ENCODE measurements at places on chromosomes 7 and 10. TPM values are rescaled to one million over a fixed set of nuclear protein-coding genes. Genes with fewer than 3 reads are reported as not detected.

GRCh38 chr7:3312583-3312982 lies 11.5 kb downstream of the SDK1 start:
- DNase-seq = no peak
- no peak overlapping the region for H3K27ac ChIP-seq
- peaks cover 25% of the 10 kb centered on the region for H3K27me3 ChIP-seq
- H3K4me3 ChIP-seq = no peak overlapping the region

DNA sequence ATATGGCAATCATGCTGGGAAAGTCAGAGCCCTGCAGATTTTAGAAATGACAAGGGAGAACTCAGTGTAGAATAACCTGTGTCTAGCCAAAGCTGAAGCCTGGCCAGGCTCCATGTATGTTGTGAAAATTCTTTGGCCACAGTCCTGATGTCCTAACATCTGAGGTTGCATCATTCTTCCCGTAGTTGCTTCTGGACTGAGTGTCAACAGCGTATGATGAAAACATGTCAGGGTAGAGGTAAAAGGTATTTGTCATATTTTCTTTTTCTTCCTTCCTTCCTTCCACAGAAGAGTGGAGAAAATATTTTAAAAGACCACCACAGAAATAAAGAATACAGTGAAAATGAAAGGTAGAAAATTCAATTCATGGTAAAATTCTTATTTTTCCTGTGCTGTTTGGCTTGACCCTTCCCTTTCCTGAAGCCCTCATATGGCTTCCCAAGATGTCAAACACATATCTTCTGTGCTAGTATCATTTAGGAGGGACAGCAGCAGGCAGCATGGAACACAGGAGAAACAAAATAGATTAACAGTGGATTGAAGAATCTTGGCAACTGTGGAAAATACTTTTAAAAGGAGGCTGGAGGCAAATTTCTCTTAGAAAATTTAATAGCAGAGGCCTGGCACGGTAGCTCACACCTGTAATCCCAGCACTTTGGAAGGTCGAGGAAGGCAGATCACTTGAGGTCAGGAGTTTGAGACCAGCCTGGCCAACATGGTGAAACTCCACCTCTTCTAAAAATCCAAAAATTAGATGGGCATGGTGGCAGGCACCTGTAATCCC lies 18.9 kb upstream of the NRBF2 start:
- H3K27me3 ChIP-seq = no peaks in the 10 kb centered on the region
- no peak overlapping the region for H3K4me3 ChIP-seq
- DNase-seq = no peak
- H3K36me3 ChIP-seq = no peaks in the 10 kb centered on the region
- no peak overlapping the region for H3K27ac ChIP-seq

DNA sequence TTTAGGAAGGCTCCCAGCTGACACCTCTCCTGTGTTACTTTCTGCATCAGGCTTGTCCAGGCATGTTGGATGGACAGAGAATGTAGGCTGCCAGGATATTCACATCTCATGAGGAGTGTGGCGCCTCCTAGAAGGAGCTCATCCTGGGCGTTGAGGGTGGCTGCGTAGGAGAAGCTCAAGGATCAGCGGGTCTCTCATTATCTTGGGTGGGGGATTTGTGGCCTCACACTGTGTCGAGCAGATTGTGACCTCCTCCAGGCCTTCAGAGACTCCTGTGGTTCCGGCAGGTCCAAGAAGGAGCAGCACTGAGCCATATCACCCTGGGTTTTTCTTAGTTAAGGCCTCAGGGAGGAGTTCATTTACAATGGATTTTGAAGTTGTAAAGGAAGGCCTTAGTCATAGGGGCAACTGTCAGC lies 8.7 kb upstream of the COBL start:
- H3K4me3 ChIP-seq = no peak overlapping the region
- H3K27me3 ChIP-seq = no peaks in the 10 kb centered on the region
- no peak overlapping the region for H3K27ac ChIP-seq
- no peaks in the 10 kb centered on the region for H3K36me3 ChIP-seq
- no peak for DNase-seq
- no peaks in the 10 kb centered on the region for H3K4me1 ChIP-seq

DNA sequence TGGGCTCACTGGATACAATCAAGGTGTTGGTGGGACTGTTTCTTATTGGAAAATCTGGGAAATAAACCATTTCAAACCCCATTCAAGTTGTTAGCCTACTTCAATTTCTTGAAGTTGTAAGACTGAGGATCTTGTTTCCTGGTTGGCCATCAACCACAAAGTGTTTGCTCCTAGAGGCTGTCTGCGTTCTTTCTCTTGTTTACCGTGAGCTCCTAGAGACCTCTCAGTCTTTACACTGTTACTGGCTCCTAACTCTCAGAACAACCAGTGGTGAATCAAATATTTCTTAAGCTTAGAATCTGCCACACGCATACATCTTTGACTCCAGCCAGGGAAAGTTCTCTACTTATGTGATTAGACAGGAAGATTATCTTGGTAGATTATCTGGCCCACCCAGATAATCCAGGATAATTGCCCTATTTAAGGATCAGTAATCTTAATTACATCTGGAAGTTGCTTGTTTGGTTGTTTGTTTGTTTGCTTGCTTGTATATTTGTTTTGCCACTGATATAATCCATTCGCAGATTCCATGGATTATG lies 798.7 kb downstream of the IPMK start:
- H3K4me3 ChIP-seq = no peak overlapping the region
- no peaks in the 10 kb centered on the region for H3K4me1 ChIP-seq
- no peaks in the 10 kb centered on the region for H3K27me3 ChIP-seq
- DNase-seq = no peak

DNA sequence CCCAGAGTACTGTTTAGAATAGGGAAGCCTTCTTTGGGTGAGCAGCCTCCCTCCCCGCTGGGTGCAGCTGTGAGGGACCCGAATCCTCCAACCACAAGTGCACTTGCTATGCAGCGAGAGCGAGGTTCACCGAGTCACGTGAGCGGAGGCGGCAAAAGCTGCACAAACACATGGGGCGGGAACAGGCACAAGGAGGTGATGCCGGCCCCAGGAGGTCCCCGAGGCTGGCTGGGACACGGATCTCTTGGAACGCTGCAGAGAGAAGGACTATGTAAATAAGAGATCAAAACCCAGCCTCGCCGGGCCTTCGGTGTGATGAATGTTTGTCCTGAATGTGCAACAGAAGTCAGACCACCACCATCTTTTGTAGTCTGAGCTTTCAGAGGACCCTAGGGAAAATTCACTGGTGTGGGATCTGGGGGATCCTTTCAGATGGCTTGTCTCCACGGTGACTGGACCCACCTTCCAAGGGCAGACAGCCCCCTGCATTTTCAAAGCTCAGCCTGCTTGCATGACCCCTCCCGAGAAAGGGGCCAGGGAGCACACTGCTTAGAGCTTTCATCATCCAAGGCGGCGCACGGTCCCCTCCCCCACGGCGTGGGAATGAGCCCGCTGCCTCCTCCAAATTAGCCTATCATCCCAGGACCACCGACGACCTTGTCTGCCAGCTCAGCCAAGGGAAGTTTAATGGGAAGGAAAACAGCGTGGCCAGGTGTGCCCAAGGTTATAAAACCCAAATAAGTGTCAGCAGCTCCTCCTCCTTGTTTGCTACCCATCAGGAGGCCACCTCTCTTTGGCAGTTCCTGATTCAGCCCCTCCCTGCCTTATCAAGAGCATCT lies 327.7 kb downstream of the CXCL12 start:
- no peak overlapping the region for H3K4me3 ChIP-seq
- no peaks in the 10 kb centered on the region for H3K4me1 ChIP-seq
- no peaks in the 10 kb centered on the region for H3K27me3 ChIP-seq
- no peaks in the 10 kb centered on the region for H3K36me3 ChIP-seq
- no peak overlapping the region for H3K27ac ChIP-seq

DNA sequence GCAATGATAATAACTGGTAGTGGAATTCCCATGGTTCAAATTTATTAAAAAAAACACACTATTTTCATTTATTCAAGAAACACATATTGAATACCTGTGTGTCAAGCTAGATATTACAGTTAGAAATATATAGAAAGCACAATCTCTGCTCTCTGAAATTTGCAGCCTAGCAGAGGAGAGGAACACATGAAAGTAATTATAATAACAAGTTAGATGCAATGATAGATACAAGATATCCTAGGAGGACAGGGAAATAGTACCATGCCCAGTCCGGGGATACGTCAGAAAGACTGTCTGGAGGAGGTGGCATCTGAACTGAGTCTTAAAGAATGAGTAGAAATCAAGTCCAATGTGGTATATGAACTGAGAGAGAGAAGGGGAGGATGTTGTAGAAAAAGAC lies 485.6 kb upstream of the C7orf33 start:
- no peak overlapping the region for H3K4me3 ChIP-seq
- no peaks in the 10 kb centered on the region for H3K36me3 ChIP-seq
- H3K27me3 ChIP-seq = no peaks in the 10 kb centered on the region
- no peaks in the 10 kb centered on the region for H3K4me1 ChIP-seq
- H3K27ac ChIP-seq = no peak overlapping the region
- DNase-seq = no peak

GRCh38 chr10:76268530-76268929 lies 837.1 kb downstream of the LRMDA start:
- no peak overlapping the region for H3K27ac ChIP-seq
- H3K27me3 ChIP-seq = no peaks in the 10 kb centered on the region
- no peaks in the 10 kb centered on the region for H3K36me3 ChIP-seq

DNA sequence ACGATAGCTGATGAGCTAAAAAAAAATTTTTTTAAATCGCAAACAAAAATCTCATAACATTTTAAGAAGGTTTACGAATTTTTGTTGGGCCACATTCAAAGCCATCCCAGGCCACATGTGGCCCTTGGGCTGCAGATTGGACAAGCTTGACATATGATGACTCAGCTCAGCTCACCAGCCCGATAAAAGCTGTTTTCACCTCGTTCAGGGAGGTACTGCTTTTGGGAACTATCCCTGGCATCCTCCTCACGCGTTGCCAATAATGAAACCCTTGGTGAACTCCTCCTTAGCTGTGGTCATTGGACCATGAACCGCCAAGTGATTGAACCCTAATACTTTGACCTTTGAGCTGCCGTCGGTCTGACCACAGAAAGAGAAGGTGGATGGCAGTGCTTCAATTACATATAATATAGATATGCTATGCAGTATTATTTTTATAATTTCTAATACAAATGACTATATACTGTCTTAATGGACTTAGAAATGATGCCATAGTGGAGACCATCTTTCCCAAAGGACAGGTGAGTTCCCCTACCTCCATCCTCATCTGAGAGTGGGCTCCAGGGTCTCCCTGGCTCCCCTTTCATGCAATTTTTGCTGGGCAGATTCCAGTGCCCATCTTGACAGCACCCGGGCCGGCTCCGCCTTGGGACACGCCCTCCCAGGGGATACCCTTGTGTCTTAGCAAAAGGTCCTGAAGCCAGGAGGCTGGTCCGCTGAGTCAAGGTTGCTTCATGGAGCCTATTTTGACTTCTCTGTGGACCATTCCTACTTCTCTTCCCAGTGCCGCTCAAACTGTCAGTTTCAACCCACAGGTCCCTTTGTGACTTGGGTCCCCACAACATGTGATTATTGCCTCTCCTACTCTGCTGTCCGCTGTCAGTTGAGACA lies 707.2 kb downstream of the PARD3 start:
- no peak for DNase-seq
- H3K27ac ChIP-seq = no peak overlapping the region

The ANKRD7 gene
- total RNA-seq = not detected

GRCh38 chr7:630111-630511 lies 96.4 kb upstream of the DNAAF5 start:
- H3K27ac ChIP-seq = no peak overlapping the region
- H3K27me3 ChIP-seq = no peaks in the 10 kb centered on the region
- DNase-seq = no peak
- H3K4me3 ChIP-seq = no peak overlapping the region
- H3K4me1 ChIP-seq = no peaks in the 10 kb centered on the region
- no peaks in the 10 kb centered on the region for H3K36me3 ChIP-seq

DNA sequence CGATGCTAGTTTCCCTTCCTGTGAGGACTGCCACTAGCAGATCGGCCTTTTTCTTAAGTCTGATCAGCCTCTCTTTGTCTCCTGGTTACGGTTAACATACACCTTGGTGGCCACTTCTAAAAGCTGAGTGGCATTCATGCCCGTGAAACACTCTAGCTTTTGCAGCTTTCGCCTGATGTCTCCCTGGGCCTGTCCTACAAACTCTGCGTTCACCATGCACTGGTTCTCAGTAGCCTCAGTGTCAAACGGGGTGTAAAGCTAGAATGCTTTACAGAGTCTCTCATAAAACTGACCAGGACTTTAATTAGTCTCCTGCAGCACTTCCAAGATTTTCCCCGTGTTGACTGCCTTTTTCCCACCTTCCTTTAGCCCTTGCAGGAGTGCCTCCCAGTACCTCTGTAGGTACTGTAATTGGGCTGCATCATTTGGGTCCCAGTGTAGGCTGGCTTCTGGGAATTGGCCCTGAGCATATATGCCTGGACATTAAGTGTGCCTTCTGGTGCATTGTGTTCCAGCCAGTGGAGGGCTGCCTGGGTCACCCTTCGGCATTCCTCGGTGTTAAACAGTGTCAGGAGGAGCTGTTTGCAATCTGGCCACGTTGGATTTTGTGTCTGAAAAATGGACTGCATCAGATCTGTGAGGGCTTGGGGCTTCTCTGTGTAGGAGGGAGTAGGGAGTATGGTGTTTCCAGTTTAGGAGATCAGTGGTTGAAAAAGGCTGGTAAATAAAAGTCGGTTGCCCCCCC lies 6.5 kb upstream of the ZNF117 start:
- no peak overlapping the region for H3K27ac ChIP-seq
- no peak overlapping the region for H3K4me3 ChIP-seq
- no peak for DNase-seq
- no peaks in the 10 kb centered on the region for H3K4me1 ChIP-seq

The GIMAP5 gene
- 37.4 TPM for total RNA-seq

DNA sequence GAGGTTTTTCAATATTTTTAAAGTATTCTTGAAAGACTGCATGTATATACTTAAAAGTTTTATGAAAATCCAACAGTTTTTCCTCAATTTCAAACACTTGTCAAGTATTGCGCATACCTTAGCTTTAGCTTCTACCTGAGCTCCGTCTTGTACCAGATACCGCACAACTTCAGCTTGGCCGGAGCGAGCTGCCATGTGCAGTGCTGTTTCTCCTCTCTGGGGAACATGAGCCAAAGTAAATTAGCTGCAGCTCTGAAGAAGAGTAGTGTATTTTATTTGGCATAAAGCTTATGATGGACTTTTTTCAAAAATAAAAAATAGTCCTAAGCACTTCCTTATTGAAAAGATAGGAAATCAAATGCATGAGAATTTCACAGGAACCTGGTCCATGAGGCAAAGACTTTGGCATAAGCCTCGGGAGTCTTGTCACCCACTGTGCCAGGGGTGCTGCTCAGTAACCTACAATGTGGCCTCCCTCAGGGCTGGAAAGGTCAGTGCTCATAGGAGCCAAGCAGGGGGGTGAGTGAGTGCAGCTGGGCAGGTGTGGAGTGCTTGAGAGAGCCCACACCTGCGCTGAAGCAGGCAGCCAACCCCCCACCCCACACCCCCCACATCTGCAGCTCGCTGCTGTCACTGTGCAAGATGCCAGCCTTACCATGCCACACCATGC lies 189.5 kb downstream of the ANK3 start:
- no peaks in the 10 kb centered on the region for H3K4me1 ChIP-seq
- H3K27me3 ChIP-seq = no peaks in the 10 kb centered on the region
- DNase-seq = no peak
